ENCODE measurements at places on chromosomes 2 and 18.

GRCh38 chr2:215879977-215880940, 133.1 kb downstream of the MREG start:
- DNase-seq, result no peak

DNA sequence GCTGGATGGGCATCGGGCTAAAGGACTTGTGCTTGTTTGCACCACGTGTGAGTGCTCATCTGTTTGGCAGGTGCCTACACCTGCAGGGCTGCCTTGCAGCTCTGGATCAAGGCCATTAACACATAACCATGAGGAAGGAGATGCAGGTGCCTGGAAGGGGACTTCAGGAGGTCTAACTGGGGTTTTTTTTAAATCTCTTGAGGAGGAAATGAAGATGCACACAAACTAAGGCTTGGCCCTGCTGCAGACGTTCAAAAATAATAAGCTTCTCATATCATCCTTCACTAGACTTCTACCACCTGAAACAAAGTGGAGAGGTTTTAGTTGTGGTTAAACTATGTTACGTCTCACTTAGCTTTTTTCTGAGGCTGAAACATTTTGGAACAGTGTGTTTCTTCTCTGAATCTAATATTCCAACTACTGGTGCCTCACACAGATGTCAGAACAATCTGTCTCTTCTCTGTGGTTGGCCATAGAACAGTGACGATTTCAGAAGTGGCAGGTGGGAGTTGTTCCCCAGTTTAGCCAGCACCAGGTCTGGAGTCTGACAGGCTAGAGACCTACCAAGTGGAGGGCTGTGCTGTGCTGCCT, 36.5 kb downstream of the BCL2L11 start:
- DNase-seq, result no peak

DNA sequence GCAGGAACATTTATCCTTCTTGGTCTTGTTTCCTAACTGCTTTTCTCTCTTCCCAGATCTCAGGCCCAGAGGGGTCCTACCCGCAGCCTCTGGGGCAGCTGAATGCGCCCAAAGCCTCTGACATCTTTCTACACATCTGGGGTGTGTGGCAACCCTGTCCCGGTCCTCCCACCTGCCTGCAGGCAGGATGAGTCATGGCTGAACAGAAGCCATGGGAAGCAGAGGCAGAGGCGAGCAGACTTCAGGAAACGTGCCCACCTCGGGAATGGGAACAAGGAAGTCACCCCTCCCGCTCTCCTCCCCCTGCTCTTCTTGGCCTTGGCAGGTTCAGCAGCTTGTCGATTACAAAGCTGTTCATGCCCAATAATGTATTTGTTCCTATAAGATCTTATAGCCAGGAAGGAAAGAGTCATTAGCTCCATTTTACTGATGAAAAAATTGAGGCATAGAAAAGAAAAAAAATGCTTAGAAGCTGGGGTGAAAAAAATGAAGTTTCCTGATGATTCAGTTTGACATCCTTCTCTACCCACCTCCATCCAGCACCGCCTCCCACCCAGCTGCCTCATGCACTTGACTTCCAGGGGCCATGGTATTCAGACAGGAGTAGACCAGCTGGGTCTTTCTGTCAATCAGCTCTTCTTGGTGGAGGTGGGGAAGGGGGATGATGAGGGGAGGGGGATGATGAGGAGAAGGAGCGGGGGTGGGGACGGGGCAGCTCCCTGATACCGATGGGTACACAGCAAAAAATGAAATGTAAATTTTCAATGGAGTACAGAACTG, 10.4 kb upstream of the KCNF1 start:
- DNase-seq, result no peak

DNA sequence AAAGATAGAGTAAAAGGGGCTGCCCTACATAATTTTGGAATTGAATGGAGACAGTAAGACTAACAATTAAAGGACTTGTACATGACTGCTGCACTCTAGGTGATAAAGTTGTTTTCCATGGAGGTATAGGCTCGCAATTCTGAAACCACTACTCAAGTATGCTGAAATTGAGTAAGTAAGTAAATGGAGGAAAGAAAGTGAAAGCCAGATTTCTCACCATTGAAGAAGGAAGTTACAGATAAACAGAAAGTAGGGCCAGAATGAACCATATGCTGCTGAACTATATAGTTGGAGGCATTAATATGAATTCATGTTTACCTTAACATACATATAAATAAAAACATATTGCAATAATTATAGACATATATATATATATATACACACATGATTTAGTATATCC, 225.7 kb upstream of the ST6GAL2 start:
- DNase-seq, result no peak

DNA sequence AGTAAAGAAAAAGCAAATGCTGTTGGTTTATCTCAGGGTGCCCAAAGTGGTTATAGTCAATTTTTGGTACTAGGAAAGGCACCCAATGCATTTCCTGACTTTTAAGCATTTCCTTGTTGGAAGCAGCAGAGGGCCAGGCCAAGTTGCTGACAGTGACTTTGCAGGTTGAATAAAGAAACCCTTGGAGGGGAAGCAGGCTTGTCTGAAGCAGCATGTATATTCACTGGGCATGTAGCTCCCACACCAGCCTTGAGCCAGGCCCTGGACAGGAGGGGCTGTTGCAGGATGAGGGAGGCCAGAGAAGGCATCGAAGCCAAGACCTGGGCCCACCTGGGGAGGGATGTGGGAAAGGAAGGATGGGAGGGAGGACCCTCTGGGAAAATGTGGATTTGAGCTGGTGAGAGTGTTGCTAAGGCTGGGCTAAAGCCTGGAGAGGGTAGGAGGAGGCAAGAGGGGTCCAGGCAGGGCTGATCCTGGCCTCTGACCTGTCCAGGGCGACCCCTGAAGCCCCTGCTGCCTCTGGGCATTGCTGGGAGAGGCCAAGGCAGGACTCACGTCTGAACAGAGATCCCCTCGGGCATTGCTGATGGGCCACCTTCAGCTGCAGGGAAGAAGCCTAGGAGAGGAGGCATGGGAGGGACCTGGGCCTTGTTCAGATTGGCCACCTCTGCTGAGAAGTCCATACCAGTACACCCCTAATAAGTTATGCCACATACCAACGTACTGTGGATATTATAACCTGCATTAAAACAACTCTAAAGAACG, 79.6 kb downstream of the STPG4 start:
- no peak for DNase-seq

GRCh38 chr2:173654161-173654895, 299.7 kb downstream of the CDCA7 start:
- DNase-seq, result no peak

- peak; percentile 50 for DNase-seq
Observed at GRCh38 chr18:24271381-24272228, 126.0 kb downstream of the OSBPL1A start.

- DNase-seq, result no peak
Observed at GRCh38 chr2:80519699-80520291, 215.2 kb upstream of the LRRTM1 start.

- no peak for DNase-seq
Observed at GRCh38 chr2:216984937-216985336, 125.1 kb upstream of the TNP1 start.

DNA sequence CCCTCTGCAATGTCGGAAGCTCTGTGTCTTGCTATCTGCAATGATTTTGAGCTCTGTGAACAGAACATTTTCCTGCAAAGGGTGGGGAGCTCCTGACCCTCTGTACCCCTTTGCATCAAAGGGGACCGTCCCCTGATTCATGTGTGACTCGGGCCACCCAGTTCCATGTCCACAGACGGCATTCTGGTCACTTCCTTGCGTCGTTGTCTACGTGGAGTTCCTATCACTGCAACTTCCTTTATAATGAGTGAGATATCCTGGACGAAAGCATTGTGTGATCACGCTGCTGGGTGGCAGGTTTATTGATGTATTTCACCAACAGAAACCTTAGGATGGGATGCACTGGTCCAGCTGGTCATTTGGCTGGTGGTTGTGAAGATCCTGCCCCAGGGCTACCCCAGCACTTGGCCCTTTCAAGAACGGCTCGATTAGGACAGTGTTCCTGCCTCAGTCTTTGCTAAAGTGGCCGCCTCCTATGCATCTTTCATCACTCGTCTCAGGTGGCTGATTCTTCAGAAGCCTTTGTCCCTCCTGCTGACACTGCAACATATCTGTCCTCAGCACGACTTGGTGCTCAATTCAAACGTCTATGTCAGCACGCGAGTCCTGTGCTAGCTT, 202.7 kb downstream of the ACKR3 start:
- no peak for DNase-seq

GRCh38 chr2:223075301-223076270, 23.6 kb downstream of the KCNE4 start:
- no peak for DNase-seq
